Activated CD4-positive, CD25-positive, alpha-beta regulatory T cell treated with anti-CD3 and anti-CD28 coated beads, Interleukin-2, amount 50 U/mL, for 72 hours (primary cell): ENCODE measurements at places on chromosomes 16 and 17.
A peak's percentile ranks its signal among the peaks of the same experiment; 100 is the strongest.

- no peak for DNase-seq
Observed at GRCh38 chr16:13631916-13632315, 288.0 kb upstream of the ERCC4 start.

DNA sequence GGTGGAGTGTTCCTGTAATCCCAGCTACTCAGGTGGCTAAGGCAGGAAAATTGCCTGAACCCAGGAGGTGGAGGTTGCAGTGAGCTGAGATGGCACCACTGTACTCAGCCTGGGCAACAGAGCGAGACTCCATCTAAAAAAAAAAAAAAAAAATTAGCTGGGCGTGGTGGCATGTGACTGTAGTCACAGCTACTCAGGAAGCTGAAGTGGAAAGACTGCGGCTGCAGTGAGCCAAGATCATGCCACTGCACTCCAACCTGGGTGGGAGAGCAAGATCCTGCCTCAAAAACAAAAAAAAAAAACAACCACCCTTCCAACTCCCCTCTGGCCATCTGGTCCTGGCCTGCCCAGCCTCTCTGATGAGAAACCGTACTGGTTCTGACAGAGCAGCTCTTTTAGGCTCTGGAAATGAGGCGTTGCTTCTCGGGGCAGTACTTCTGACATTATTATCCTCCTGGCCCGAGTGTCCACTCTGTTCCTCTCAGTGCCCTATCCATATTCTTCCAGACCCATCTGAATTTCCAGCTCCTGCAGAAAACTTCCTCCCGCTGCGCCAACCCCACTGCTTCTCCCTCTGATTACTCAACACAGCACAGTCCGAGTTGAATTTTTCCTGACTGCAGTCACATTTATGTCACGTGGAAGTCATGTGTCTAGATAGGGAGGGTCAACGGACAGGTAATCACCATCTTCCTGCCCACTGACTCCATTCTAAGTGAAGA lies 13.3 kb downstream of the GGA2 start:
- no peak for DNase-seq

DNA sequence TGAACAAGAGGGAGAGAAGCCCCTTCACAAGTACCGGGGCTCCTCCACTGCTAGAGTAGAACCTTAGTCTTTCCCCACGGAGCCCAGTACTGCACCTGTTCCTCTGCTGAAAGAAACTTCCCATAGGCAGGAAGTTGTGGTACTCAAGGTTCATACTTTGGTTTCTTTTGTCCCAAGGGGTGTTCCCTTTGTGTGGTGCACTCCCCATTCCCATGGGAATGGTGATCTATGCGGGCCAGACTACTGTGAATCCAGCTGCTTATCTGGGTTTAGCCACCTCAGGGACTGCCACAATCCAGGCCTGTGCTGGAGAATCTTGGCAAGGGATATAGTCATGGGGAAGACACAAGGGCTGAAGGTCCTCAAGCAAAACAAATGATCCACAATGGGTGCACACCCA lies 110.6 kb downstream of the PHKB start:
- DNase-seq, result no peak

DNA sequence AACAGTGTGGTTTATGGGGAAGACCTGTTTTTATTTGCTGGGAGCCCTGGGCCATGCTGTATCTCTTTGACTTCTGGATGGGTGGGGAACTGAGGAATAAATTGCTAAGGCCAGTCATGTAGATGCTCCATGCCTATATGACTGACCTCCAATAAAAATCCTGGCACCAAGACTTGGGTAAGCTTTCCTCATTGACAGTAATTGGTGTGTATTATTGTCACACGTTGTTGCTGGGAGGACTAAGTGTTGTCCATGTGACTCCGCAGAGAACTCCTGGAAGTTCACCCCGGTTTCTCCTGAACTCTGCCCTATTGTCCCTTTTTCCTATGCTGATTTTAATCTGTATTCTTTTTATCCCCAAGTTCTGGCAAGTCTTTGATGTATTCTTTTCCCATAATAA lies 33.4 kb upstream of the USP22 start:
- DNase-seq, result no peak

GRCh38 chr16:52346709-52347108 lies 200.2 kb downstream of the TOX3 start:
- no peak for DNase-seq

DNA sequence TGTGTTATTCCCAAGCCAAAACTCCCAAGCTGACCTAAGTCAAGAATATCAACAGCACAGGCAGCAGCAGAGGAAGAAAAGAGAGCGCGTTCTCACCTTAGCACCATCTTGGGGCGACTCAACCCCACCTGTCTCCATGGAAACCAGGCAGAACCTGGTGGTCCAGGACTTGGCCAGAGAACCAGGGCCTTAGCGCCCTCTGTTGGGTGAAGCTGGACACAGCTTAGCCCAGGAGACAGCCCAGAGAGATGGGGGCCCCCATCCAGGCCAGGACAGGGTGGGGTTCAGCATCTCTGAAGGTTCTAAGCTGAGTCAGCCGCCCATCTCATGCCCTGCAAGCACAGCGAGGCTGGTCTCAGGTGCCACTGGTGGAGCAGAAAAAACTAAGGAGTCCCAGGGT lies 60.1 kb upstream of the TMEM132E start:
- DNase-seq, result no peak

DNA sequence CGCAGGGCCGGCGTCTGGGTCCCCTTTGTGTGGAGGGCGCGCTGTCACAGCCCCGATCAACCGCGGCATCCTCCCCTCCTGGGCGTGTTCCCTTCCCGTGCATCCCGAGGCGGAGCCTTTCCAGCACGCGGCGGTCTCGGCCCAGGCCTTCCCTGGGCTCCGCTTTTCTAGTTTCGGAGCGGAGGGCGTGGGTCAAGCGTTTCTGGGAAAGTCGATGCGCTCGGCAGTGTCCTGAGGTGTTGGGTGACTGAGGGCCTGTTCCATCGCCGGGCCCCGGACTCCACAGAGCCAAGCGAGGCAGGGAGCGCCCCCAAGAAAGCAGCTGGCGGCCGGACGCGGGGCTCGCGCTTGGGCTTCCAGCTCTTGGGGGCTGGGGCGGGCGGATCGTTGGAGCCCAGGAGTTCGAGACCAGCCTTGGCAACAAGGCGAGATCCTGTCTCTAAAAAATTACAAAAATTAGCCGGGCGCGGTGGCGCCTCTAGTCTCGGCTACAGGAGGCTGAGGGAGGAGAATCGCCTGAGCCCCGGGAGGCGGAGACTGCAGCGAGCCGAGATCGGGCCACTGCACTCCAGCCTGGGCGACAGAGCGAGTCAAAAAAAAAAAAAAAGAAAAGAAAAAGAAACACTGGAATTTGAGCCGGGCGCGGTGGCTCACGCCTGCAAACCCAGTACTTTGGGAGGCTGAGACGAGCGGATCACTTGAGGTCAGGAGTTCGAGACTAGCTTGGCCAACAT lies 806 bp downstream of the IFT140 start:
- peak; percentile 37 for DNase-seq

GRCh38 chr17:32755045-32755805 lies 121.7 kb downstream of the MYO1D start:
- DNase-seq, result no peak

- peak; percentile 49 for DNase-seq
Observed at GRCh38 chr17:14297161-14297851, 3.6 kb upstream of the HS3ST3B1 start.

DNA sequence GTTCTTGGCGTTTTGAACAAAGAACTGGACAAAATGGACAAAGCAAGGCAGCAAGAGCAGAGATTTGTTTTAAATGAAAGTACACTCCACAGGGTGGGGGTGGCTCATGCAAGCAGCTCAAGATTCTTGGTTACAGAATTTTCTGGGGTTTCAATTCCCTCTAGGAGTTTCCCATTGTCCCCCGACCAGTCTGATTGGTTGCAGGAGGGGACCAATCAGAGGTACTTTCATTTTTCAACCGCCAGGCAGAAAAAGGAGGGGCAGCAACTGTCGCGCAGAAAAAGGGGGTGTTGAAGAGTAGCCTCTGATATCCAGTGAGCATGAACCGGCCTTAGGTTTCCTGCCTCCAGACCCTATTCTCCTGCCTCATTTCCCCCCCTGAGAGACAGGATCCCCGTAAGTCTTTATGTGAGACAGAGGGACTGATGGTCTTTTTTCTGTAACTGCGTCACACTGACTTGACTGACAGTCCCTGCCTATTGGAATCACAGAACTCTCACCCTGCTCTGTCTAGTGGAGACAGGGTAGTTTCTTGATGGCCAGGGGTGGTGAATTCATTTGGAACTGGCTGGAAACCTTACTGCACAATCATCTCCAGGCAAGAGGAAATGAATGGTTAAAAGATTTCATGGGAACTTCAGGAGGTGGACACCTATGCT lies 59.4 kb upstream of the ALOX12 start:
- DNase-seq, result no peak

- DNase-seq, result no peak
Observed at GRCh38 chr16:89443727-89444084, 46.7 kb downstream of the ANKRD11 start.

- no peak for DNase-seq
Observed at GRCh38 chr17:13650096-13650675, 48.5 kb upstream of the HS3ST3A1 start.

DNA sequence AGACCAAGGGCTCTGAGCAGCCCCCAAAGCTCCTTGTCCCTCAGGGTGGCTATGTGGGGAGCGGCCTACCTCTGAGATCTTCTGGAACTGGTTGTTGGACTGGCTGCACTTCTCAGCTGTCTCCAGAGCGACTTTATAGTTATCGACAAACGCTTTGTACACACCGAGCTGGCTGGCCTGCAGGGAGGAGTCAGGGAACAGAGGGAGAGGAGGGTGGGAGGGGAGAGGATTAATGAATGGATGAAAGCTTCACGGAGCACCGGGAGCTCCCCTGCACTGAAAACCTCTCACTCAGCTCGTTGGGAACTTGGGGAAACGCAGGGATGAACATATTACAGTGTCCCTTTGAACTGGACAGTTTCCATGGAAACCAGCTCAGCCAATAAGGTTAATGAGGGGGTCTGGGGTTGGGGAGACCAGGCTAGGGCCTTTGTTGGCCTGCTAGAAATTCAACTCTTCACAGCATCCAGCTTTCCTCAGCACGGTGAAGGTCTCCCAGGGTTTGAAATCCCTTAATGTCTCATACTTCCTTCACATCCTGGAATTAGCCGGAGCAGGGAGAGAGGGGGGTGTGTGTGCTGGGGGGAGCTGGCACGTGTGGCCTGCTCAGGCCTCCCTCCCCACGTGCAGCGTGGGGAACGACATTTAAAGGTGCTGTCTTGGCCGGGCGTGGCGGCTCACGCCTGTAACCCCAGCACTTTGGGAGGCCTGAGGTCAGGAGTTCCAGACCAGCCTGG lies 86.7 kb downstream of the TIMM22 start:
- no peak for DNase-seq

DNA sequence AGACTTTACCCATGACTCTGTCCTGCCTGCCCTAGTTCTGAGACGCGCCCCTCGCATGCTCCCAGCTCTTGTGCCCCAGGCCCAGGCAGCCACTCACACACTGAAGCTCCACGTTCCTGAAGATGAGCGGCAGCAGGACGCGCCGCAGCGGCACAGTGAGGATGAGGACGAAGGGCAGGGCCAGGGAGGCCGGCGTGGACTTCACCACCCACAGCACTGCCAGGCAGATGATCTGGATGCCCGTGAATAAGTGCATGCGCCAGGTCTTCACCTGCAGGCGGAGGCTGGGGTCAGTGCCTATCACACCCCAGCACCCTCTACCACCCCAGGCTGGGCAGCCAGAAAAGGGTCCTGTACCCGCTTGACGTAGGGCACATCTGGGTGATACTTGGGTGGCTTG lies 16.9 kb downstream of the SLC4A1 start:
- DNase-seq, result no peak

- no peak for DNase-seq
Observed at GRCh38 chr16:71911121-71911520, 15.8 kb downstream of the IST1 start.

- no peak for DNase-seq
Observed at GRCh38 chr16:14364386-14365199, 265.5 kb downstream of the PARN start.

GRCh38 chr16:48824271-48824670 lies 214.3 kb upstream of the N4BP1 start:
- DNase-seq, result no peak

DNA sequence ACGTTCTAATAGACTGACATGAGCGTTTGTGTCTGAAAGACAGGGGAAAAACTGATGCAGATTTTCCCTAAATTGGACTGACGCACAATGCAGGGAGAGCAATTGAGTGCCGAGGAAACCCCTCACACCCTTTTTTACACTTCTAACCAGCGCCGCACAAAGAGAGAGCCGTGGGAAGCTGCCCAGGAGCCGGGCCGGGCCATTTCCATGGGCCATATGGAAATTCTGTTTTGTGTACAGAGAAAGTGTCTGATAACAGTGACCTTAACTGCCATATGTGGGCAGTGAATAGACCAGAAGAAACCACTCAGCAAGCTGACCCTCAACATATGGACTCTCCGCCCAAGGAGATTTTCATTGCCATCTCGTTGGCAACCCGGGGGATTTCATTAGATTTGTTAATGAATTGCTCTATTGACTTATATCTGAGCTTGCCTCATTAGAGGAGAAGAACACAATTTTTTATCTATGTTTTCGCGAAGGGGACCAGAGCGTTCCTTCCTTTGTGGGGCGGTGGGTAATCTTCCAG lies 225.9 kb upstream of the IRX3 start:
- no peak for DNase-seq

DNA sequence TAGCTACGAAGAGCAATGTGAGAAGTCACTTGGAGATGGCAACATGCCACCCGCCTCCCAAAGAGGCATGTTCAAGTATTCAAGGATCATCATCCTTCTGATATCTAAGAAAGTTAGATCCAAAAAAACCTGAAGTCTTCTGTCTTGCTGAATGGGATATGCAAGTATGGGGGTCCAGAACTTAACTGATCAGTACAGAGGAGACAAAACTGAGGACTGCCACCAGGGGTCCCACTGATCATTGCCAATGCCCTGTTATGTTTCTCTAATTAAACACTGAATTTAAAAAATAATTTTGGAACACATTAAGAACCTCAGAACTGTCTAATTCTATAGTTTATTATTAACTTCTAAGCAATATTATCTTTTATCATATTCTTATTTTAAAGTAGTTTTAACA lies 99.7 kb downstream of the CDH8 start:
- no peak for DNase-seq

GRCh38 chr17:75488693-75489510 lies 26.4 kb downstream of the CASKIN2 start:
- no peak for DNase-seq

DNA sequence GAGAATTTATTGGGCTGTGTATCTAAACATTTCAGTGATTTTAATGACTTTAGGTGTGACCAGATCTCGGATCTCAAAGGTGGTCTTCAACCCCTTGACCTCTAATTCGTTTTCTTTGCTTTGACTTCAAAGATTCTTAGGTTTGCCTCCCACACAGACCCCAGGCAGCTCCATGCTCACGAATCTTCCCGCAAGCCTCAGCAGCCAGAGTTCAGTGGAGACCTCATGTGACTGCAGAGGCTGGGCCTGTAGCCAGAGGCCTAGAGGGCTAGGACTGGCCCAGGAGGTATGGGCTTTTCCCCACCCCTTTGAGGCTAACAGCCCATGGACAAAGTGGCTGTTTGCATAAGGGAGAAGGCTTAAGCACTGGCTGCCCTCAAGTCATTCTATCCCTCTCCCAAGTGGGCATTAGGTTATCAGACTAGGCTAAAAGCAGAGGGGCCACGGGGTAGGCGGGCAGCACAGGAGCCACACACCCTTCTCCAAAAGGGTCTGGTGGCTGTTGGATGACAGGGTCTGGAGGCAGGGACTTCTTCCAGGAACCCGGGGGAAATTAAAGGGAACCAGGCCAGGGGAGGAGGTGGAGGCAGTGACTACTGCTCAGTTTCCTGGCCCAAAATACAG lies 3.0 kb downstream of the HIRIP3 start:
- DNase-seq, result no peak

GRCh38 chr16:2520784-2521531 lies 787 bp downstream of the AMDHD2 start:
- peak; percentile 58 for DNase-seq
